Heart right ventricle (tissue), 16 donors: ENCODE measurements at places on chromosomes 12 and 14.

- no peak for DNase-seq
Observed at GRCh38 chr14:69876221-69876847, 2.9 kb upstream of the SMOC1 start.

DNA sequence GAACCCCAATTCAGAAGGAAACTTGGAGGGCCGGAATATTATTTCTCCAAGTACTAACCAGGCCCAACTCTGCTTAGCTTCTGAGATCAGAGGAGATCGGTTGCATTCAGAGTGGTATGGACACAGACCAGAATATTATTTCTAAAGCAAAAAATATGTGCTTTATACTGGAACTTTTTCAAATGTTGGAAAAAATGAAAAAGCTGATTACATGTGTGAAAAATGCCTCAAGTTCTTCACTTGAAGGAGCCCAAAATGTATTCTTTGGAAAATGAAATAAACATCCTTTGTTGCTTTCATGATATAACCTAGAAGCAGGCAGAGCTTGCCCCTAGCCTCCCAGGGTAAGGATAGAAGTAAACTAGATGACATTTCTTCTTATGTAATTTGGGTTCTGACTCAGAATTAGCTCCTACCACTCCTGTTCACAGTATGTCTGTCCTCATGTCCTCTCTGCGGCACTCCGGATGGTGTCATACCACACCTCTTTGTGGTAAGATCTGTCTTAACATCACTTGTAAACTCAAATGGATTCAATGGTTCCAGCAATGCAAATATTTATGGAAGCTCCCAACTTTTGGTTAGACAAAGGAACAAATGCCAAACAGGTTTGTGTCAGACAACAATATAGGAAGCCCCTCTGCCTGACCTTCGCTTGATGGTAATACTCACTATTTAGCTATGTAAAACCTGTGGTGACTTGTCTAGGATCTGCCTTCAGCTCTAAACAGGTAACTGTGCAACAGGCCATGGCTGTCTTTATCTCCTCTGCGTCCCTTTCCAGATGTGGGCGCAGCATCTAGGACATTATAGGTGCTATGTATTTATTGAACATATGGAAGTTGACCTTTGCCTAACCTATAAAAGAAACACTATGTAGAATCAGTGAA lies 178.5 kb downstream of the SSPN start:
- DNase-seq, result no peak

DNA sequence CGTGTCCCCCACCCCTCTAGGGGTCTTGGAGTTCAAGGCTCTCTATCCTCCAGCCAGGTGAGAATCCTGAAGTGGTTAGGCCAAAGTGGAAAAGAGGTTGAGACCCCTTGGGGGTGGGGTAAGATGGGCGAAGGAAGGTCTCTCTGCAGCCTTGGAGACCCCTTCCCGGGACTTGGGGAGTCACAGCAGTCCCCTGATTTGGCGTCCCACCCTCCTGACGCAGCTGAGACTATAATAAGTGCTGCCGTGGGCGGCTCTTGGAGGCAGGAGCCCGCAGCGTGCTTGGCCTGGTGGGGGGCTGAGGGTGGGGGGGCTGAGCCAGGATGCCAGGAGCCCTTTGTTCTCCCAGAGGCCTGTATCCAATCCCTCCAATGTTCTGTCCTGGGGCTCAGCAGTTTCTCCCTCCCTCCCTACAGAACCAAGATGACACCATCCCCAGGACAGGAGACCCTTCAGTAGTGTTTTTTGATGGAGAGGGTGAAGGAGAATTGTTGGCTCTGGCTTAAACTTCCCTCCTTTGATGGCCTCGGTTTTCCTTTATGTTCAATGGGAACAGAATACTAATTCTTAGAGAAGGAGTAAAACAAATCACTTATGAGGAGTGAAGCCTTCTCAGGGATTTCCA lies 1.5 kb upstream of the AGAP2 start:
- no peak for DNase-seq

GRCh38 chr14:75294649-75295033 lies 16.0 kb downstream of the FOS start:
- DNase-seq, result no peak
